ENCODE measurements at places on chromosomes 3 and 15.
A peak's percentile ranks its signal among the peaks of the same experiment; 100 is the strongest.

DNA sequence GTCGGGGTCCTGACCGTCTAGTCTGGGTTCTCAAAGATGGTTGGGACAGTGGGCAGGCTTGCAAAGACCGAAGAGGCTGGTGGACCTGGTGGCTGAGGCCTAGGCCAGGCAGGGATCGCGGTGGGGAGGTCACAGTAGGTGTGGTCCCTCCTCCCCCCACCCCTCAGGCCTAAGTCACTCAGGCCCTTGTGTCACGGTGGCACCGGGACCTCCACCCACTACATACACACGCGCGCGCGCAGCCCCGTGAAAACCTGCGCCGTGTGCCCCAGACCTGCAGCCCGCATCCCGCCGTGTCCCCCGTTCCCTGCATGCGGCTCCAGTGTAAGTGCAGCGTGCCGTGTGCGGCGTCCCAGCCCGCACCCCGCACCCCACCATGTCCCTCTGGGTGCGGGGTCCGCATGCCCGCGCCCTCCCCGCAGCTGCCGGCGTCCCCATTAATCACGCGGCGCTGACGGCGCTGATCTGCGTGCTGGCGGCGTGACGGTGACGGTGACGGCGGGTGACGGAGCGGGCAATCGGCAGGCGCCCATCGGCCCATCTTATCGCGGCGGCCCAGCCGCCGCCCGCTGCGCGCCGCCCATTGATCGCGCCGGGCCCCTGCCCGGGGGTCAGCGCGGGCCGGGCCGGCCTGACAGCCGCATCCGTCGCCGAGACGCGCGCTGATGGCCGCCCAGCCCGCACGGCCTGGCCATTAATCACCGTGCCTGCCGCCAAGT is 24.4 kb downstream of the SEC61A1 start:
- H3K4me3 ChIP-seq: peak overlapping the region; percentile 66
- no peak overlapping the region for H3K27ac ChIP-seq
- H3K27me3 ChIP-seq: peaks cover 10% of the 10 kb centered on the region
- peaks cover 38% of the 10 kb centered on the region for H3K36me3 ChIP-seq
- DNase-seq: peak; percentile 37

DNA sequence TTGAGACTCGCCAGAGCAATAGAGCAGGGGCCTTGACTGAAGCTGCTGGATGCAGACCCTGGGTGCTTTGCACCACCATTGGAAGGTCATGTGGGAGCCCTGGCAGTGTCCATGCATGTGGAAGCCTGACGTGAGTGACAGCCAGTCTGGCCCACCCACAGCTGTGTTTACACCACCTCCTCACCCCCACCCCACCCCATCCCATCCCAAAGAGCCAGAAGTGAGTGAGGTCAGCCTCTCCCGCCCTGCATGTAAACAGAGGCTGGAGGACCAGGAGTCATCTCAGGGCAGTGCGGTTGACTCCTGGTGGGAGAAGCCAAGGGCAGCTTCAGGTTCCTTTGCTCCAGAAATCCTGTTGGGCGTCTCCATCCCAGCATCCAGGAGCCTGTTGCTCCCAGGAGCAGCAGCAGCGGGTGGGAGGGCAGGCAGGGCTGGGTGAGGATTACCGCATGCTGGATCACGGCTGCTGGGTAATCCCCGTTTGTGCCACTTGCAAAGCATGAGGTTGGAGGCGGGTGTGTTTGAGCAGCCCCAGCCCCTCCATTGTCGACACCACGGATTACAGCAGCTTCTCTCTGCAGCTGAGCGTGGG is 44.6 kb downstream of the CORO2B start:
- H3K27me3 ChIP-seq: no peaks in the 10 kb centered on the region
- H3K36me3 ChIP-seq: no peaks in the 10 kb centered on the region
- no peaks in the 10 kb centered on the region for H3K4me1 ChIP-seq
- no peak overlapping the region for H3K27ac ChIP-seq
- H3K4me3 ChIP-seq: no peak overlapping the region

GRCh38 chr15:62391641-62392262 is 226.7 kb upstream of the C2CD4B start:
- peak overlapping the region; percentile 93 for H3K4me3 ChIP-seq
- H3K4me1 ChIP-seq: peaks cover 21% of the 10 kb centered on the region
- peaks cover 20% of the 10 kb centered on the region for H3K27me3 ChIP-seq

GRCh38 chr3:10738688-10739372 is 77.2 kb upstream of the SLC6A11 start:
- peak; percentile 60 for DNase-seq
- H3K27me3 ChIP-seq: peaks cover 21% of the 10 kb centered on the region
- H3K4me3 ChIP-seq: peak overlapping the region; percentile 40
- H3K27ac ChIP-seq: no peak overlapping the region
- H3K4me1 ChIP-seq: peaks cover 8% of the 10 kb centered on the region

GRCh38 chr3:46670000-46670890 is 23.2 kb downstream of the ALS2CL start:
- H3K27ac ChIP-seq: no peak overlapping the region
- peaks cover 8% of the 10 kb centered on the region for H3K36me3 ChIP-seq
- DNase-seq: no peak
- H3K4me3 ChIP-seq: no peak overlapping the region
- no peaks in the 10 kb centered on the region for H3K4me1 ChIP-seq
- H3K27me3 ChIP-seq: no peaks in the 10 kb centered on the region

GRCh38 chr15:48974882-48975281 is 11.2 kb upstream of the SHC4 start:
- no peak for DNase-seq
- H3K36me3 ChIP-seq: no peaks in the 10 kb centered on the region
- H3K4me3 ChIP-seq: no peak overlapping the region
- peaks cover 6% of the 10 kb centered on the region for H3K4me1 ChIP-seq
- H3K27ac ChIP-seq: no peak overlapping the region

DNA sequence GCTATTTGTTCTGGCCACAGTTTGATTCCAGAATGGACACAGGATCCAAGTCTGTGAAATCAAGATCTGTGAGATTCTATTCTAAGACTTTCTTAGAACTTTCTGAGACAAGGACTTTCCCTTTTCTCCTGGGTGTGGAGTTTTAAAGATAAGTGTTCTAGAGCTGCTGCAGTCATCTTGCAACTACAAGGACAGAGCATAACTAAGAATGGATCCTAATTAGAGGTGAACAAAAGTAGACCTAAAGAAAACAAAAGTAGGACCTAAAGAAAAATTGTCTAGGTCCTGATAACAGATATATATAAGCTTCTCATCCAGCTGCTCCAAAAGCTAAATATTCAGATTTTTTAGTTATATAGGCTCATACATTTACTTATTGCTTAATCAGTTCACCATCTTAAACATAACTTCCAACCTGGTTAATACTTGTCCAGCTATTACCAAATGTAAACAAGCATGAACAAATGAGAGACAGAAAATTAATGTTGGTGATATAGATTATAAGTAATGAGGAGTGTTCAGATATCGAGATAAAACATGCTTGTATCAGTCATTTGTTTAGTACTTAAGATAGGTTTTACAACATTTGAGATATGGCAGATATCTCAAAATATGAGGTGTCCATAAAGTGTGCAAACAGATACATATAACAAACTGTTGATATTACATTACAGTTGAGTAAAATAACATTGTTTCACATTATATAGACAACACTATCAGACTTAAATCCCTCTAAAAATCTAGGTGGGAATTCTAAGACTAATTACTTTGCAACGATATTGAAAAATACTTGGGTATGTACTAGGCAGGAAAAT is 75.1 kb downstream of the CD200 start:
- DNase-seq: no peak
- H3K27me3 ChIP-seq: no peaks in the 10 kb centered on the region
- no peak overlapping the region for H3K4me3 ChIP-seq
- no peaks in the 10 kb centered on the region for H3K36me3 ChIP-seq

GRCh38 chr3:139657936-139658335 is 19.8 kb downstream of the NMNAT3 start:
- H3K27me3 ChIP-seq: no peaks in the 10 kb centered on the region
- no peaks in the 10 kb centered on the region for H3K4me1 ChIP-seq
- H3K4me3 ChIP-seq: no peak overlapping the region
- no peak for DNase-seq

- no peaks in the 10 kb centered on the region for H3K27me3 ChIP-seq
- H3K27ac ChIP-seq: no peak overlapping the region
- no peak for DNase-seq
- no peaks in the 10 kb centered on the region for H3K36me3 ChIP-seq
Observed at GRCh38 chr3:175107231-175107630, 248.1 kb downstream of the NAALADL2 start.

DNA sequence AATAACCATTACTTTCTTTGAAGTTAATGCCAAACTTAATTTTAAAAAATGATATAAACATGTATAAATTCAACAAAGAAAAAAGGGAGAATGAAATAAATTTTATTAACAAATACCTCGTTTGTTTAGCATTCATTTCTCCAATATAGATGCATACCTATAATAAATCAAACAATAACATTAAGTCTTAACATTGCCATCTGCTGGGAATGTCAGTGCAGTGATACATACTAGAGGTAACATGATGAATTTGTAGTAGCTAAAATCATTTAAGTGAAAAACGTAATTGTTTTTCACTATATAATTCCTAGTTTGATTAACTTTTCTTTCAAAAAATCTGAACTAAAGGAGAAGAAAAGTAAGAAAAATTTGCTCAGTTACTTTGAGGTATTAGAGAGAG is 340.2 kb upstream of the CBLB start:
- H3K4me1 ChIP-seq: peaks cover 7% of the 10 kb centered on the region
- no peak overlapping the region for H3K4me3 ChIP-seq
- no peaks in the 10 kb centered on the region for H3K27me3 ChIP-seq
- DNase-seq: no peak

GRCh38 chr3:151085227-151085888 is at the start of gene MED12L:
Gene MED12L, plus strand, starts transcription at chr3:151085664. Its CDS starts 1,263 bp downstream, at chr3:151086927.
- H3K4me3 ChIP-seq: peak within 1 kb of the TSS; percentile 50
- H3K4me1 ChIP-seq: peaks cover 18% of the 10 kb centered on the region
- H3K27ac ChIP-seq: no peak within 1 kb of the TSS
- peaks cover 22% of the 10 kb centered on the region for H3K27me3 ChIP-seq

DNA sequence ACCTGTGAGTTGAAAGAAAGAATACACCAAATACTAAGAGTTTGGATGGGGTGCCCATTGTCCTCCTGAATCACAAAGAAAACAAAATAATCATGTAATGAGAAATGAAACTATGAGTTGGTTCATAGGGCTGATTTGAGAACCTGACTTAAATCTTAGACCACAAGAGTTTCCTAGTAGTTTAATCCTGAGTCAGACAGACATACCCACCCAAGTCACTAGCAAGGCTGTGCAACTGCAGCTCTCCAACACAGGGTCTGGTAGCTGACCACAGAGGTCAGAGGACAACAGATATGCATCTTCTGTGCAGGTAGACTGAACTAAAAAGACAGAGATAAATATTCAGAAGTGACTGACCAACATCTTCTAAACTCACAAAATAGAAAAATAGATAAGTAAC is 296.3 kb upstream of the TMCO5A start:
- H3K27ac ChIP-seq: no peak overlapping the region
- no peaks in the 10 kb centered on the region for H3K36me3 ChIP-seq
- no peaks in the 10 kb centered on the region for H3K4me1 ChIP-seq
- no peak for DNase-seq
- H3K4me3 ChIP-seq: no peak overlapping the region
- no peaks in the 10 kb centered on the region for H3K27me3 ChIP-seq

- no peak overlapping the region for H3K27ac ChIP-seq
- no peaks in the 10 kb centered on the region for H3K27me3 ChIP-seq
- no peaks in the 10 kb centered on the region for H3K4me1 ChIP-seq
- DNase-seq: no peak
- no peaks in the 10 kb centered on the region for H3K36me3 ChIP-seq
Observed at GRCh38 chr15:53434174-53434678, 325.2 kb downstream of the WDR72 start.

- no peaks in the 10 kb centered on the region for H3K36me3 ChIP-seq
- no peaks in the 10 kb centered on the region for H3K27me3 ChIP-seq
- DNase-seq: no peak
- no peak overlapping the region for H3K27ac ChIP-seq
Observed at GRCh38 chr15:79248183-79248582, 34.3 kb upstream of the ANKRD34C start.

DNA sequence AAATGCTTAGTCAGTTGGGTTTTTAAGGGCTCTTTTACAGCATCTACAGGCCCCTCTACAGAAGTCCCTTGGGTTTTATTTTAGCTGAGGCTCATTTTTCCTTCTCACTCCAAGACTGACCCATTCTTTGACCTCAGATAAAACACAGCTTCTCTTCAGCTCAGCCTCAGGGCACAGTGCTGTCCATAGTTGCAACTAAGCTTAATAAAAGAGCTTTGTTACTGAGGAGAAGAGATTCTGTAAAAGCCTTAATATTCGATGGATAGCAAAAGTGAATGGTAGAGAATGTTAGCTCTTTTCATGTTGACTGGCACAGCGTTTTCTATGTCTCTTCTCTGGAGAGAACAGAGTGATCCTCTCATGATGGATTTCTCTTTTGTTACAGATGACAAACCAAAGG is 277.9 kb downstream of the BBX start:
- H3K4me1 ChIP-seq: no peaks in the 10 kb centered on the region
- H3K36me3 ChIP-seq: peaks cover 73% of the 10 kb centered on the region
- DNase-seq: no peak
- H3K27ac ChIP-seq: no peak overlapping the region
- no peak overlapping the region for H3K4me3 ChIP-seq
- no peaks in the 10 kb centered on the region for H3K27me3 ChIP-seq

DNA sequence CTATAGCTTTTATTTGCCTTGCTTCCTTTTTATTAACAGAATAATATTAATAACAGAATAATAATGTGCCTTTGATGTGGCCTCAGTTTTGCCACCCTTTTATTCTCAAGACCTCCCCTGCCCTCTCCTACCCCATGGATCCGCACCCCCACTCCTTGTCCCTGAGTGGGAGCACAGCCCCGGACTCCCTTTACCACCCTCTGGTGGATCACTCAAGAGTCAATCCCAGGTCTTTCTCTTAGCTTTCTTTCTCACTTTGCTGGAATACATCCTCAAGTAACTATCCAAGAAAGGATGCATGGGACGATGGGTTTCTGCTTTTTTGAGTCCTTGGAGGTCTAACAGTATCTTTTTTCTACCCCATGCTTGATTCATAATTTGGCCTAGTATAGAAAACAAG is 63.4 kb downstream of the KLF13 start:
- H3K4me3 ChIP-seq: no peak overlapping the region
- peaks cover 69% of the 10 kb centered on the region for H3K4me1 ChIP-seq
- DNase-seq: no peak
- H3K27me3 ChIP-seq: no peaks in the 10 kb centered on the region
- H3K27ac ChIP-seq: no peak overlapping the region
